ENCODE measurements at places on chromosomes 13 and 19. TPM values are rescaled to one million over a fixed set of nuclear protein-coding genes. Genes with fewer than 3 reads are reported as not detected.

SHANK1 gene
- 0.62 TPM for total RNA-seq

PCSK4 gene
- total RNA-seq: 0.89 TPM

NMRK2 gene
- 1,098 TPM for total RNA-seq

AMER2 gene
- total RNA-seq: not detected

PEAK3 gene
- 1.0 TPM for total RNA-seq

CAPN12 gene
- 0.77 TPM for total RNA-seq

ZNF506 gene
- total RNA-seq: 12.8 TPM

SSBP4 gene
- total RNA-seq: 37.4 TPM

CEACAM16 gene
- total RNA-seq: not detected

LAIR1 gene
- 16.2 TPM for total RNA-seq

ZNF543 gene
- total RNA-seq: 7.7 TPM

EFNB2 gene
- total RNA-seq: 14.8 TPM

IGFL3 gene
- total RNA-seq: not detected

PSPN gene
- total RNA-seq: 0.92 TPM

POP4 gene
- total RNA-seq: 50.8 TPM

LIM2 gene
- not detected for total RNA-seq

ZNF667 gene
- 4.9 TPM for total RNA-seq

TIMM29 gene
- 15.1 TPM for total RNA-seq

NBEA gene
- total RNA-seq: 20.8 TPM

GDF15 gene
- 0.50 TPM for total RNA-seq

SLC15A1 gene
- not detected for total RNA-seq

ZNF529 gene
- 12.3 TPM for total RNA-seq

CCDC194 gene
- total RNA-seq: not detected

TNFSF9 gene
- 0.71 TPM for total RNA-seq

PLK5 gene
- not detected for total RNA-seq

KIR3DL2 gene
- not detected for total RNA-seq

PSG3 gene
- not detected for total RNA-seq

XPO4 gene
- total RNA-seq: 7.8 TPM

NTF4 gene
- 0.81 TPM for total RNA-seq

IGFLR1 gene
- 6.5 TPM for total RNA-seq

DAND5 gene
- 5.2 TPM for total RNA-seq
